ENCODE measurements at places on chromosomes 12 and 14. TPM values are rescaled to one million over a fixed set of nuclear protein-coding genes. Genes with fewer than 3 reads are reported as not detected.

BBOF1 gene
- total RNA-seq = 3.8 TPM

GRCh38 chr14:96231526-96232130, 24.4 kb upstream of the BDKRB1 start:
- no peak for DNase-seq

- no peak for DNase-seq
These were observed 1.3 kb upstream of the OAS3 start for GRCh38 chr12:112936927-112937326.

GRCh38 chr14:103551338-103551762, 11.1 kb downstream of the BAG5 start:
- peak; percentile 79 for DNase-seq

DNA sequence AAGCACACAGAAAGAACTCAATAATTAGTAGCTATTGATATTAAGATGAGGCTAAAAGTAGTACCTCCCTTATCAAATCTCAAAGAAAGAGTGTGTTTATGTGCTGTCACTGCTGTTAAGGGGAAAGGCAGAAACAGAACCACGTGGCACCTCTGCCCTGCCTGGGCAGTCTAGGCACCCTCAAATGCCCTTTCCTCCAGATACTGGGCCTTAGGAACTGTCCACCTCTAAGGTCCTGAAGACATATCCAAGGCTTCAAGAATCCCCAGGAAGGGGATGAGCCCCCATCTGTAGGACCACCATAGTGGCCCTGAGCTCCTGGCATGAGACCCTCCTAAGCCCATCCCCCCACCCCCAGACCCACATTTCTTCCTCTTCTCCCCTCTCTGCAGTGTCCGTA, 29.1 kb downstream of the NGB start:
- DNase-seq = no peak

- no peak for DNase-seq
These were observed 260.6 kb upstream of the GARIN6 start for GRCh38 chr12:99386907-99387306.

POLE gene
- total RNA-seq = 9.0 TPM

TTC7B gene
- total RNA-seq = 55.5 TPM

DNA sequence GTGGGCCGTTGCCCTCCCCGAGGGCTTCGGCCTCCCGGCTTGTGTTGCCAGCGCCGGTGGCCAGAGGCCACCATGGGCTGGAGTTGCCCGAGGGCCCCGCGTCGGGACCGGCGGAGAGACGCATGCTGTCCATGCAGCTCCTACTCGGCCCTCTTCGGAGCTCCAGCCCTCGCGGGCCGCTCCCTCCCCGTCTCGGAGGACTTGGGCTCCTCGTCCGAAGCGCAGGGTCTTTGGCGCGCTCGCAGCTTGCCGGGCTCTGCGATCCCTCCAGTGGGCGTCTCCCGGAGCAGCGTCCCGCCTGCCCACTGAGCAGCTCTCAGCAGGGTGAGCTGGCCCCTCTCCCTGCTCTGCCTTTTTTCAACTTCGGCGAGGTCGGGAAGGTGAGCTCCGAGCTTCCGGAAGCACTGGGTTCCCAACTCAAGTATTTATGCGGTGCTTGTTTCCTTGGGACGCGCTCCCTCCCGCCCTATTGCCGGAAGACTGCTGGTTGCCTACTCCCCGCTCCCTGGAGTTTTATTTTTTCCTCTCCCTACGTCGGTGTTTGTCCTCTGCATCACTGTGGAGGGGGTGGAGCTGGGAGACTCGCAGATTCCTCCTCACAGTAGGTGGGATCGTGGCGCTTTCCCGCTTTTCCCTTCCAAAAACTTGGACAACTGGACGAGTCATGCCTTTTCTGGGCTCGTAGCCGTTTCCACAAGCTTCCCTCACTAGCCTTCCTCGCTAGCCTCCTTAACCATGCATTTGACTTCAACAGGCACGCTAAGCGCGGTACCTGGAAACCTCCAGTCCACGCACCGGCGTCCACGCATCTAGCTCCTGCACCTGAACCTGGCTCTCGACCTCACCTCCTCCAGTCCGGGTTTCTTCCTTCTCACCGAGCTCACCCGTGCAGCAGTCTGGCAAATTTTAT, at the start of gene AVPR1A:
Gene AVPR1A (minus strand): TSS at position 489 of the 910 bp plus-strand sequence. CDS start 365 bp downstream, at position 124.
- DNase-seq = peak; percentile 29

DNA sequence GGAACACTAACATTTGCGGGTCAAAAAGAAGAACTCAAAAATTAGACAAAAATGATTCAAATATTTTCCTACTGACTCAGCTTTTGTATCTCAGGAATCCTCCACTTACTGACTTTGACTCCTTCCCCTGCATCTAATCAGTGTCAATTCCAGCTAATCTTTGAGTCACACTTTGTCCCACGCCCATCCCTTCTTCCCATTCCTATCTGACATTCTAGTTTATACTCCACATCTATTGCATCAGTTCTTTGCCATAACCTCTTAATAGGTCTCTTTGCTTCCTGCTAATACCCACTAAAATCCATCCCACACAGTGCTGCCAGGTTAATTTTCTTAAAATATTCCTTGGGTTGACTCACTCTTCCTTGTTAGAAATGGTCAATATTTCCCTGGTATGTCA, 19.1 kb downstream of the BBS10 start:
- DNase-seq = no peak

GRCh38 chr12:81212996-81213696, 135.3 kb downstream of the ACSS3 start:
- no peak for DNase-seq

GRCh38 chr12:75553398-75553797, 42.0 kb upstream of the KRR1 start:
- no peak for DNase-seq

GRCh38 chr12:123748661-123749060, 13.4 kb upstream of the DNAH10 start:
- DNase-seq = no peak

- no peak for DNase-seq
These were observed 25.4 kb downstream of the AP5M1 start for GRCh38 chr14:57293866-57294837.

- DNase-seq = no peak
These were observed 66.7 kb downstream of the PTPN21 start for GRCh38 chr14:88488081-88488480.

GRCh38 chr14:60563113-60563512, 54.2 kb downstream of the SIX6 start:
- DNase-seq = no peak

GDF3 gene
- total RNA-seq = 0.19 TPM

- DNase-seq = no peak
These were observed 56.4 kb upstream of the OAS1 start for GRCh38 chr12:112850383-112850782.

DNA sequence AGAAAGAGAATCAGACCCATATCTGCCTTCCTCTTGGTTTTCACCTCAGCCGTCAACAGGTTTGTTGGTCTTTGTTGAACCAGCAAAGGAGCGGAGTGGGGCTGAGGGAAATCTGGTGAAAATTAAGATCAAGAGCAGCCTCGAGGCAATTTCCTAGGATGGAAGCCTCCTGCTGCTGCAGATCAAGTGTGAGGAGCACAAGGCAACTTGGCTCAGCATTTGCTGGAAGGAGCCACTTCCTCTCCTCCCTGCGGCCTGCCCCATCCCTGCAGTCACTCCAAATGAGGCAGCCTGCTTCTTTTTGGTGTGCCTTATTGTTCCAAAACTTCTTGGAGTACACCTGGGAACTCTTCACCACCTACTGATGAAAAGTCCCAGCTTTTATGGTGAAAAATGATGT, 4.9 kb downstream of the TC2N start:
- DNase-seq = no peak

OR4K17 gene
- total RNA-seq = not detected

CLEC9A gene
- total RNA-seq = not detected

DNA sequence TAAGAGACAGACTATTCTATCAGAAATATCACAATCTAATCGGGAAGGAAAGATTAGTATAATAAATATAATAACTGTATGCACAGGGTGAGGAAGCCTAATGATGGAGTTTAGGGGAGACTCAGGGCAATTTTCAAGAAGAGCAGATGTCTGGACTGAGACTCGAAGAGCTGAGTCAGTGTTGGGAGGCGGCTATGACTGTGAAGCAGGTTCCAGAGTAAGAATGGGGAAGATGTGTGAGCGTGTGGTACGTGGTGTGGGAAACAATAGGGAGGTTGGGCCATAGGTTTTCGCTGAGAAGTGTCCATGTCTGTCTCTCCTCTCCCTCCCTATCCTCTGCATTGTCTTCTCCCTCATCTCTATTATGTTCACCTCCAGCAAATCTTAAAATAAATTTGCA, 85.6 kb downstream of the LMO3 start:
- DNase-seq = no peak

DNA sequence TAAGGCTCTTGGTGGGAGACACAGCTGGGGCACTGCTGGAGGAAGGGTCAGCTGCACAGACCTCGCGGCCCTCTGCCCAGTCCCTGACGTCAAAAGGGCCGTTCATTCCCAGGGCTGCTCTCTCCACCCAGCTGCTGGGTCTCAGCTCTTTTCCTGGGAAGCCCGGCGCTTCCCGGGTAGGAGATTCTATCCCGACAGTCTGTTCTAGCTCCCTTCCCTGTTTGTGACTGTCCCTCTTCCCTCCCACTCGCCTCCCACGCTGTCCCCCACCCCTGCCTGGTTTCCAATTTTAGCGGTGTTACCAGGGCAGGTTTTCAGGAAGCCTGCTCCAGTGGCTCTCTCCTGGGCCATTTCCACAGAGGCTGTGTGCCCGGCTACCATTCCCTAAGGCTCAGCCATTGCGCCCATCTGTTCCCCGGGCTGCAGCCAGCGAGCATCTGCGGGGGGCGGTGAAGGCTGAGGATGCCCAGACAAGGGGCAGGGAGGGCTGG, 186.6 kb downstream of the CACNA1C start:
- DNase-seq = peak; percentile 63

DNA sequence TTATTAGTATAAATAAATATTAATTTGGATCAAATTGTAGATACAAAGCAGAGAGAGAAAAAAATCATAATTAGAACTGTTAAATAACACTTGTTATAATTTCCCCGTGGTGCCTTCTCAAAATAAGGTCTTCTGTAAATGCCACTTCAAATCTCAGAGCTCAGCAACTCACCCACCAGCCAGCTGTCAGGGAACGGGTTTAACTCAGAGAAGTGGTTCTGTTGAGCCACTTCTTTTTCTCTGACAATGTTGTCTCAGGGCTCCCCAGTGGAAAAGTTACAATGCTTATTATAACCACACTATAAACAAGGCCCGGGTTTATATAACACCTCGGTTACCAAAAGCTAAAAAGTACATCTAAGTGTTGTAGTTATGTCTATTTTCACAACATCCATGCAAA, 452.6 kb downstream of the GLT1D1 start:
- DNase-seq = no peak

GSC gene
- total RNA-seq = 0.66 TPM

- DNase-seq = no peak
These were observed 577 bp upstream of the TPCN1 start for GRCh38 chr12:113220593-113221180.

DNA sequence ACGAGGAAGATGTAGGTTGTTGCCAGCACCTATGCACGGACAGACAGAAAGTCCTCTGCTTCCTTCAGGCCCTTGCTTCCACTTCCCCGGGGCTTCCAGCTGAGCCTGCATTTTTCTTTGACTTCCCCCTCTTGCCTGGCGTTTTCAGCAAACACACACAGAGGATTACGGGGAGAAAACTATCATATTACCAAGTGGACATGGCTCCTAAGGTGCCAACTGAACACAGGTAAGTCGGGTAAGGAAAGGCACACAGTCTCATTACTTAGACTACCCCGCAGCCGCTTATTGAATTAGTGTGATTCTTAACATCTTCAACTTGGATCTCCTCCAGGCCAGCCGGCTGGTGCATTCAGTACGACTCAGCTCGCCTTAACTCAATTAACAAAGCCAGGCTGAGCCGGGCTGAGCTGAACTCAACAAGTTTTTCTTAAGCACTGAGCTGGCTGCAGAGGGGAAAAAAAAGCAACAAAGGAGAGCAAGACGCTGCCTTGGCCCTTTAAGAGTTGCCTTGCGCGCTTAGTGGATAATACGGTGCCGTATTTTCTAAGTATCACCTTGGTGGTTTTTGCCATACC, 19.2 kb upstream of the MAP1LC3B2 start:
- peak; percentile 53 for DNase-seq

PRICKLE1 gene
- total RNA-seq = 20.9 TPM

DNA sequence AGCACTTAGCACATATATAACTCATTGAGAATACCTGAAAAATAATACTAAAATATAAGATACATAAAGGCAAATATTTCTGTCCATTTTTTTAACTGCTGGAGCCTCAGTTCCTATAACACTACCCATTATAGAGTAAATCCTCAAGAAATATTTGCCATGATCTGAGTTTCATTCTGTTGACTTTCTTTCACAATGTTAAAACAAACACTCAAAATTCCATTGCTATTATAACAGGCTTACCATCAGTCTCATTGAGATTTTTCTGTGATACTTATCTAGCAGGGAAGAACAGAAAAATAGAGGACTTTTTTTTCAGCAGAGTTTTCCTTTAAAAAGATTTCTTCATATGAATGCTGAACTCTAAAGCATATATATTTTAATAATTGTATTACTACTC, 24.5 kb downstream of the LMO3 start:
- DNase-seq = no peak

- DNase-seq = no peak
These were observed 186.6 kb downstream of the PHLDA1 start for GRCh38 chr12:75844985-75845384.

DNA sequence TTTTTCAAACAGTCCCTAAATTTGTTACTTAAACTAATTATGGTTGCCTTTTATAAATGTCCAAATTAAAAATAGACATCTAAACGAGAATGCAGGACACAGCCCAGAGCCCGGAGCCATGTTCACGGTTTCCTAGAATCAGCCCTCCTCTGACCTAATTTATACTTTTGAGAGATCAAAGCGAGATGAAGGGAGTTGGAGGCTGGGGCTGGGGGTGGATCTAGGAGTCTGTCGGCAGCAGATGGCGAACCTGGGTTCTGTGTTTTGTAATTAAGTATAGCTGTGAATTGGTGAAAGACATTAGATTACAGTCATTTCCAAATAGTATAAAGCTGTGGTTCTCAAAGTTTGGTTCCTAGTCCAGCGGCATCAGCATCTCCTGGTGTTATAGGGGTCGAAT, 210.1 kb downstream of the SLC41A2 start:
- DNase-seq = no peak

GRCh38 chr14:68787092-68787992, 5.5 kb downstream of the ZFP36L1 start:
- DNase-seq = no peak

PCNX4 gene
- 36.8 TPM for total RNA-seq

Measured in left ventricle myocardium inferior (tissue), 1 donor.